ENCODE measurements at places on chromosomes 2 and 18. TPM values are rescaled to one million over a fixed set of nuclear protein-coding genes. Genes with fewer than 3 reads are reported as not detected.
A peak's percentile ranks its signal among the peaks of the same experiment; 100 is the strongest.

DNA sequence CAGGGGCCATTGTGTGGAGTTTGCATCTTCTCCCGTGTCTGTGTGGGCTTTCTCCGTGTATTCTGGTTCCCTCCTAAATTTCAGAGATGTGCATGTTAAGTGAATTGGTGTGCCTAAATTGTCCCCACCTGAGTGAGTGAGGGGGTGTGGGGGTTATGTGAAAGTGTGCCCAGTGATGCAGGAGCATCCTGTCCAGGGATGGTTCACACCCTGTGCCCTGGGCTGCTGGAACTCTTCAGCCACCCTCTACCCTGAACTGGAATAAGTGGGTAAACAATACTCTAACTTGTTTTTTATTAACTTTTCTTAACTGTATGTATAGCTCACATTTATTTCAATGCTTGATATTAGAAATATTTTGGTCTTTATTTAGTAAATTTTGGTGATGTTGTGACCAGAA is 56.0 kb downstream of the UBE2E3 start:
- DNase-seq: no peak

DNA sequence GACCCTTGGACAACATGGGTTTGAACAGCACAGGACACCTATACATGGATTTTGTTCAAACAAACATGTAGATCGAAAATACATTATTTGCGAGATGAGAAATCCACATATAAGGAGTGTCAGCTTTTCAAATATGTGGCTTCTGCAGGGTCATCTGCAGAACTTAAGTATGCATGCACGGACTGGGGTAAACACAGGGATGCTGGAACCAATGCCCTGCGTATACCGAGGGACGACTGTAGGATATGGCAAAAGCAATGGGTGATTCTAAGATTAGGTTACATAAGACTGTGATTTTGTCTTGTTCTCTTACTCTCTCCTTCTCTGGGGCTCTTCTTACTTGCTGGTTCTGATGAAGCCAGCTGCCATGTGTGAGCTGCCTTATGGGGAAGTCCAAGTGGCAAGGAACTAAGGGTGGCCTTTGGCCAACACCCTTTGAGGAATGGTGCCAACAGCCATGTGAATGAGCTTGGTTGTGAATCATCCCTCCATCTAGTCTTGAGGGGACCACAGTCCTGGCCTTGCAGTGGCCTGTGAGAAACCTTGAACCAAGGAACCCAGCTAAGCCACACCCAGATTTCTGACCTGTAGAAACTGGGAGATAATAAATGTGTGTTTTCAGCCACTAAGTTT is 66.5 kb downstream of the EVA1A start:
- peak; percentile 5 for DNase-seq

DNA sequence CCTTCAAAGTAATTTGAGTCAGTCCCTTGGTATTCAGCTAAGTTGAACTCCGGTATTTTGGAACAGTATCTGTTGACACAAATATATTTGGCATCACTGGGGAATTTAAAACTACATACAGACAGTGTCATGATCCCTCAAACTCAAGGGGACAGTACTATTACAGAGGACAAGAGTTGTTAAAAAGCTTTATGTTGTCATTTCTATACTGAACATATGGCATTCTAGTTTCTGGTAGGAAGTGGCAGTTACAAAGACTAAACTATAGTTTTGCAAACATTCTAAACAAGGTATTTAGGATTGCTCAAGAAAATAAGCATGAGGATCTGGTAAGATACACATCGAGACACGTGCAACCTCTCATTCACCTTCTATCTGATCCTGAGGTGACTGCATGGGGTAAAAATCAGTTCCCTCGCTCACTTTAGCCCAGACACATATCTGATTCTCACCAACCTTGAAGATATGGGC is 16.6 kb upstream of the CCNYL1 start:
- DNase-seq: peak; percentile 41

DNA sequence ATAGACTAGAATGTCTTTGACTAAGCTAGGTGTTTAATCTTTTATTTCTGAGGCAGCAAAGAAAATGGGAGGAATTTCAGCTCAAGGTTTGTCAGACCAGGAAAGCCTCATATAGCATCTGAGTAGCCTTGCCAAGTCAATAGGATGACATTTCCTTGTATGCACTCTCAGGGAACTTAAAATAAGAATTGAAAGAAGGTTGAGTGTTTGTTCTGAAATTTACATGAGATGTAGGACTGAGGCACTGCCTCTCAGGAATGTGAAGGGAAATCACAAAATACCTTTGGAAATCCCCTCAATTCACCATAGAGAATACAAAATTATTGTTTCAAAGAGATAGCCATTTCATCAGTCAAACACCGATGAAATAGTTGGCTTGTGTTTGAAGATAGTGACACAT is 392.0 kb upstream of the NRP2 start:
- DNase-seq: no peak

DNA sequence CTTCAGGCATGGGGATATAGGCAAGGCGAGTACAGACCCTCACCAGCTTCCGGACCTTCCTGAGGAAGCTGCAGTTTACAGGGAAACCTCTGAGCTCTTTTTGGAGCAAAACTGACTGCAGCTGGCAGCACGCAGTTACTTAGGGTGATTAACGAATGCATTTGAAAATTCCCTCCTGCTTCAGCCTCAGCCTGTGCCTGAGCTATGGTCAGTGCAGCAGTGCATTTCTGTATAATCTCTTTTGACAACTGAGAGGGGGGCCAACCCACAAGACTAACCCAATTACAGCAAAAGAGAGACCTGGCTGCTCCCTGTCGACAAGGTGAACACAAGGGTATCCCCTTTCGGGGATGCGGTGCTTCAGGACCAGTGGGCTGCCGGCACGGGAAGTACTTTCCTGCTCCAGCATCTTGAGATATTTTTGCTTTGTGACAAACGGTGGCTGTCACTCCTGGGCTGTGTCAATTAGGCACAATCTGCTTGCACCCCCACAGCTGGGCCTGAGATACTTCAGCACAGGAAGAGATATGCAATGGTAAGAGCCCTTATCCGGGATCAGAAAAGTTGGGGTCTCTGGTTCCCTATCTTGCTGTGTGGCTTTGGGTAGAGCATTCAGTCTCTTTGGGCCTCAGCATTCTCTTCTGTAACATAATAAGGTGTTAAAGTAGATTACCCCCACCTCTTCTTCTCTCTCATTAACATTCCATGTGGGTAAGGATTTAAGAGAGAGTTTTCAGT is 141.0 kb downstream of the TMEM17 start:
- DNase-seq: no peak

DNA sequence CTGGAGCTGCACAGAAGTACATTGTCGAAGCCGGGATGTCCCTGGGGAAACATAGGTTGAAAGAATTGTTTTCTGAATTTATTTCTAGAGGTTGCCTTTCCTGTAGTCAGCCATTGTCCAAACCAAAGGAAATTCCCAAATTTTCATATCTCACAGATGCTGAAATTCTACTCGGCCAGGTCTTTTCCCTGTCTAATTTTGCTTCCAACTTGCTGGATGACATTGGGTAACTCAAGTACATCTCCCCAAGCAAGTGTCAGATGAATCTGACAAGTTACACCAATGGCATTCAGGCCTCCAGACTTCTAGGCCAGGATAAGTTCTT is 47.5 kb upstream of the ROCK2 start:
- DNase-seq: no peak

DNA sequence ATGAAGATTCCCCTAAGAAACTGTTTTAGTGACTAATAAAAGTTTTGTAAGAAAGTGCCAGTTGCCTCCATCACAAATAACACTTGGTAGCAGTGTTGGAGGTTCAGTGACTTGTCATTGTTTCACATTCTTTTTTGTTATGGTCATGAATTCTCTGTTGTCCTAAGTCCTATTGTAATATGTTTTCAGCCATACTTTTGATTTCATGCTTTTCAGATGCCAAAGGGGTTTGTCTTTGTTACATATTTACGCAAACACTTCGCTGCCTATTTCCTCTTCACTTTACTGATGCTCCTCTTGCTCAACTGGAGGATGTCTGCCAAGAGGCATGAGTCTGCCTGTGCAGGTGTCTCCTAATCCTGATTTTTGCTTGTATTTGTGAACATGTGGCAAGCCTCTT is 66.6 kb downstream of the PHLPP1 start:
- peak; percentile 91 for DNase-seq

GRCh38 chr2:21779786-21780185 is 656.0 kb downstream of the TDRD15 start:
- peak; percentile 60 for DNase-seq

DNA sequence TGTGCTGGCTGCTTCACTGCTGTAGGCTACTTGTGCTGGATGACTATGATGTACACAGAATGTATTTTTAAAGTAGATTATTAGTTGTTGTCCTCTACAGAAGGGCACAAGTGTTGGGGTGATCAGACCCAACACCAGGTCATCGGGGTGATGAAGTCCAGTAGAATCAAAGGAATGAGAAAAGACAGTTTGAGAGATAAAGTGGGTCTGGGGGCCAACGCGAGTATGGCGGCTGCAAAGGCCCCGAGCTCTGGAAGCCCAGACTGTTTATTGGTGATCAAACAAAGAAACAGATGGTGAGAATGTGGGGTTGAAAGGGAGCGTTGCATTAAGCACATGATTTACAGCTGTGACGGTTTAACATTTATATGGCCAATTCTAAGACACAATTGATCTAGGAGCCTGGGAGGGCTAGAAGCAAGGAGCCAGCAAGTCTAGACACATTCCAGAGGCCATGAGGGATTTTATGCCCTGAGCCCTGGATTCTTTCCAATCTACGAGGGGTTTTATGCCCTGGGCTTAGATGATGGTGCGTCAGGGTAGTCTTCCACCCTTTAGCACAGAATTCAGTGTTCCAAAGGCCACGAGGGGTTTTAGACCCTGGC is 153.5 kb downstream of the AGPS start:
- no peak for DNase-seq

DNA sequence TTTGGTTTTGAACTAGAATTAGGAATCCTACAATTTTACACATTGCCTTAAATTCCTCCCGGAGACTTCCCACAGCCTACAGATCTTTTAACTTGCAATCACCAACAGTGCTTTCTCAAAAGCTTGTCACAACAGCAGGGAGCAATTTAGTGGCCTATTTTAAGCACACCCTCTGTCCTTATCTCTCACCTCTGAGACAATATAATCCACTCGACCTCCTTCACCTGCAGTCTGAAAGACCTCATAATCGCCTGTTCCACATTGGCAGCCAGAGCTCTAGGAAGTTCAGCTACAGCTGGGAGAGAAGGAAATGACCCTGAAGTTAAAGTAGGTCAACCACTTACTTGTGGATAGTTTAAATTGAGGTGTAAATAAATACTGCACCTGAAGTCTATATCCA is 249.7 kb upstream of the DLGAP1 start:
- DNase-seq: no peak

GRCh38 chr2:67954093-67954748 is 108.6 kb downstream of the C1D start:
- no peak for DNase-seq

DNA sequence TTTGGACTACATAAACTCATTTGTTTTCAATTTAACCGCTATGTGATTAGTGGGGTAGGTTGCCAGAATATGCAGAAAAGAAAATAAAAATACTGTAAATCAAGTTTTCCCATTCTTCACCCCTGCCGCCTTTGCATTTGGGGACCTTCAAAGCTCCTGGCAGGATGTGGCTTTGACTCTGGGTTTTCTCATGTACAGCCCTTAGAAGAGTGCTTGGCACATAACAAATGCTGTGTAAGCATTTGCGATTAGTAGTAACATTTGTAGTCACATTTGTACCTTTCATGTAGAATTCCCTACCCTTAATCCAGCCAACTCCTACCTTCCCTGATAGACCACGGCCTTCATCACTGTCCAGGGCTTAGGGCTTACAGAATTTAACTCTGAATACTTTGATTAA is 262.6 kb downstream of the MREG start:
- DNase-seq: no peak

DNA sequence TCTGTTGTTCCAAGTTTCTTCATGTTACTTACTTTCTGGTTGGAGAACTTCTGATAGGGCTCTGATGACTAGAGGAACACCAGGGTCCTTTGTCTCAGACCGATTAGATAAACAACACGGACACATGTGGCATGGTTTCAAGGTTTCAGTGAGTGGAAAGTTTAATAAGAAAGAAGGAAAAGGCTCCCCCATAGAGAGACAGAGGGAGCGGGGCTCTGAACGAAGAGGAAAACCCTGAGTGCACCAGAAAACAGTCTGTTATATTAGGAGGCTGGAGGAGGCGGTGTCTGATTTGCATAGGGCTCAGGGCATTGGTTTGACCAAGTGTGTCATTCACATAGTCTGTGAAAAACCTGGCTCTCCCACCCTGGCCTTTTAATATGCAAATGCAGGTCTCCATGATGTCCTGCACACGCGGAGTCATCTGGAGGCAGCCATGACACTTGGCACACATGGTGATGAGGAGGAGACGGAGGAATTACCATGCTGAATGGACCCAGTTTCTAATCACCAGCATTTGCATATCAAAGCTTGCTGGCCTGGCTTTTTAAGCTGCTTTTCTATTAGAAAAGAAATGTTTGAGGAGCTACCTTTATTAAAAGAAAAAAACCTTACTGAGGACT is 94.2 kb downstream of the PTPN4 start:
- no peak for DNase-seq

The TMEM182 gene
- polyA plus RNA-seq: 1.4 TPM

The ARHGAP28 gene
- polyA plus RNA-seq: 1.3 TPM

The NT5DC4 gene
- not detected for polyA plus RNA-seq
